NCI-H2081 treated with DMSO at 0.1 percent for 48 hours (cell line): ENCODE measurements at places on chromosomes 7 and 10.

- DNase-seq = no peak
Observed at GRCh38 chr10:122699796-122700455, at the start of gene C10orf120. Gene C10orf120, minus strand, starts transcription at chr10:122699846. Its CDS starts 56 bp downstream, at chr10:122699790.

- no peak for DNase-seq
Observed at GRCh38 chr7:81165070-81165469, 246.2 kb upstream of the SEMA3C start.

- no peak for DNase-seq
Observed at GRCh38 chr10:55353414-55353813, 552.4 kb upstream of the PCDH15 start.

GRCh38 chr7:475951-476441, 43.6 kb downstream of the PDGFA start:
- no peak for DNase-seq

- DNase-seq = no peak
Observed at GRCh38 chr7:137839903-137840779, 6.6 kb downstream of the DGKI start.

DNA sequence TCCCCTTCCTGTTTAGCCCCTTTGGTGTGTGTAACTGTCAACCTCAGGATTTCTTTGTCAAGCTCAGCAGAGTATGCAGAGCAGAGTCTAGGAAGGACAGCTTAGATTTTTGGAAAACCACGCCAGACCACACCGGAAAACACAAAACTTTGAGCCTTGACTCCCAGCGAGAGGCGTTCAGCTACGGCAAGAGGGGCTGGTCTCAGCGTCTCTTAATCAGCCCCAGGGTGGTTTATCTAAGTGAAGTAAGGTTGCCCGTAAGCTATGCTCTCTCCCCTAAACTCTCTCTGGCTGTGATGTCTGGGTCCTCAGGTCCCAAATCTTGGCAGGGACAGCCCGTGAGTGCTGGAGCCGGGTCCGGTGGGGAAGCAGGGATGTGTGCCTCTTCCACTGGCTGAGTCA, 230.9 kb downstream of the KLF6 start:
- no peak for DNase-seq

- DNase-seq = no peak
Observed at GRCh38 chr10:130729876-130730275, 581.6 kb downstream of the TCERG1L start.

DNA sequence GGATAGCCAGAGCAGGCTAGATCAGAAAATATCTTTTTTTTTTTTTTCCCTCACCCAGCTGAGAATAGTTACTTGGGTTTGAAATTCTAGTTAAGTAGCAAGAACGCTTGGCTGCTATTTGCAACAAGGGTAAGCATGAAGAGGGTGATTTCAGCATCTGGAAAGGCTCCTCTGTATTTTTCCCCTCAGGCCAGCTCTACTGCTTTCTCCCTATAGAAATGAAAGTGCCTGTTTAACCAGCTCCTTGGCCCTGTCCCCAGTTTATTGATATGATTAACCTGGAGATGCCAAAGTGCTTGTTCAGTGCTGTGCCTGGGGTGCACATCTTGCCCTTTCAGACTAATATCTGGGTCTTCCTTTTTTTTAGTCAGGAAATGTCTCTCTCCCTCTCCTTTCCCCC, 37.1 kb downstream of the AP3M1 start:
- no peak for DNase-seq

GRCh38 chr10:90125456-90126255, 424.3 kb downstream of the KIF20B start:
- no peak for DNase-seq

- DNase-seq = peak; percentile 28
Observed at GRCh38 chr7:143263266-143264195, at the start of gene GSTK1. Gene GSTK1, plus strand, starts transcription at chr7:143263441. Its CDS starts 73 bp downstream, at chr7:143263514.

DNA sequence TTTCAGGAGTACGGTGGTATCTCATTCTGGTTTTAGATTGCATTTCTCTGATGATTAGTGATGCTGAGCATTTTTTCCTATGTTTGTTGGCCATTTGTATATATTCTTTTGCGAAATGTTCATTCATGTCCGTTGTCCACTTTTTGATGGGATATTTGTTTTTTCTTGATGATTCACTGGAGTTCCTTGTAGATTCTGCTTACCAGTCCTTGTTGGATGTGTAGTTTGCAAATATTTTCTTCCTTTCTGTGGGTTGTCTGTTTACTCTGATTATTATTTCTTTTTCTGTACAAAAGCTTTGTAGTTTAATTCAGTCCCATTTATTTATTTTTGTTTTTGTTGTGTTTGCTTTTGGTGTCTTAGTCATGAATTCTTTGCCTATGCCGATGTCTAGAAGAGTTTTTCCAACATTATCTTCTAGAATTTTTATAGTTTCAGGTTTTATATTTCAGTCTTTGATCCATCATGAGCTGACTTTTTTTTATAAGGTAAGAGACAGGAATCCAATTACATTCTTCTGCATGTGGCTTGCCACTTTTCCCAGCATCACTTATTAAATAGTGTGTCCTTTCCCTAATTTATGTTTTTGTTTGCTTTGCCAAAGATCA, 320.5 kb downstream of the MAGI2 start:
- DNase-seq = no peak

GRCh38 chr7:99380032-99380822, 5.7 kb downstream of the ARPC1B start:
- no peak for DNase-seq

GRCh38 chr10:77359287-77359691, 278.3 kb downstream of the KCNMA1 start:
- DNase-seq = no peak

- DNase-seq = no peak
Observed at GRCh38 chr7:151515276-151515565, 4.5 kb downstream of the RHEB start.

DNA sequence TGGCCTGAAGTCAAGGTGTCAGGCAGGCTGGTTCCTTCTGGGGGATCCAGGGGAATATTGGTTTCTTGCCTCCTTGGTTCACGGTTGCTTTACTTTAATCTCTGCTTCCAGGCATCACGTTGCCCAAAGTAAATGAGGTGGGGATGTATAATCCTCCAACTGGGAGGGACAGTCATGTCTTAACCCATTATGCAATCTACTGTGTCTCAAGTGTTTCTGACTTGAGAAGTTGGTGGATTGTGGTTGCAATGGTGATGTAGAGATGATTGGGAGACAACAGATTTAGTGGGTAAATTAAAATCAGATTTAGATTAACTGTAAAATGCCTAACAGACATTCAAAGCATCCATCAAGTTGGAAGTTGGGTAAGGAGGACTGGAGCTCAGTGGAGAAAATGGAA, 32.7 kb downstream of the TBXAS1 start:
- DNase-seq = no peak

DNA sequence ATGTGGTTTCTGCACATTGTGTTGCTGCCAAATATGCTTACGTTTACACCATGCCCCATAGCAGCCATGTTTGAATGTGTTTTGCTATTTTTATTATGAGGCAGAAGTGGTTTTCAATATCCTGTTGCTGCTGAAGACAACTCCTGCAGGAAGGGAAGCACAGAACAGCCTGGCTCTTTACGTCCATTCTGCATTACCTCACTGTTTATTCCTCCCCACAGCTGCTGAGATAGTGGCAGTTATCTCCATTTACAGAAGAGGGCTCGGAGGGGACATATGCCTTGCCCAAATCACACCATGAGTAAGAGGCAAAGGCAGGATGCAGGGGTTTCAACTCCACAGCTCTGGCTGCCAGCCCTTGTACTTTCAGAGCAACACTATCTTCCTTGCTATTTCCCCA, 35.3 kb downstream of the PLPP4 start:
- no peak for DNase-seq

DNA sequence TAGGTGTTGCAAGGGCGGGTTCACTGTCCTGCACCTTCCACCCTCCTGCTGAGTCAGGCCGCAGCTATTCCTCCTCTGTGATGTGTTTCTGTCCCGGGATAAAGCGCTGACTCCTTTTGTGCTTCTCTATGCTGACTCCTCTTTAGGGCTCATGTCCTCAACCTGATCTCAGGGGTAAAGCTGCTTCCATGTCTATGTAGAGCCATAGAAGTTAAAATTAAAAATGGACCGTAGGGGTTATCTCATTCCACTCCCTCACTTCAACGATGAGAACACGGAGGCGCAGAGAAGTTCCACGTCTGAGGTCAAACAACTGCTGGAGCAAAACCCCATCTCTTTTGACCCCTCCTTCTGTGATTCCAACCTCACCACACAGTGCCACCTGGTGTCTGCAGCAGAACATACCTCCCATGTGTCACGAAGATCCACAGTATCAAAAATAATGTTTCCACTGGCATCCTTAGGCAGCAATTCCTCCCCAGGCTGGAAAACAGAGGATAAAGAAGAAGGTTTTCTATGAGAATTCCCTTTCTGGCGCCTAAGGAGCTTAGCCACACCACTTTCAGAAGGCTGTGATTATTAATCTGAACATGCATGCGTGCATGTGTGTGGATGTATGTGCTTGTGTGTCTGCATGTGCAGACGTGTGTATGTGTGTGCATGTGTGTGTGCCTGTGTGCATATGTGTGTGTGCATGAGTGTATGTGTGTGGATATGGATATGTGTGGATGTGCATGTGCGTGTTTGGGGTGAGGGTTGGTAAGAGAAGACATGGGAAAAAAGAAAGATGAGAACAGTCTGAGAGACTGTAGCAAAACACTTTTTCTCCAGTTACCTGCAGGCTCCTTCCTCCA, 81.2 kb upstream of the UCN3 start:
- no peak for DNase-seq

DNA sequence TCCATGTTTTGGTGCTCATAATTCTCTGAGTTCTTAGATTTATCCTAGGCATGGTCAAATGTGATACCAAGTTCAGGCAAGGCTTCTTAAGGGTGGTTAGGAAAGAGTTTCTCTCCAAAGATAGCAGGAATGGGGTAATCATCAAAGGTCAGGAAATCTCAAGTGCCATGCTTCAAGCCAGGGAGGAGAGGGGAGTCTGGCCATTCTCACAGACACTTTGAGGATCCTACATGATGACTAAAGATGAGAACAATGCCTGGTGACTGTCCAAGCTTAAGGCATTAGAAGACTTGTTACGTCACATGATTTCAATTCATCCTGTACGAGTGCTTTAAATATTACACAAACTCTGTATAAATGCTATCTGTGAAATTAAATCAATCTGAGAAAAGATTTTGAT, 59.4 kb downstream of the POM121L12 start:
- no peak for DNase-seq

GRCh38 chr10:125995726-125996304, 99.5 kb downstream of the FANK1 start:
- DNase-seq = no peak

DNA sequence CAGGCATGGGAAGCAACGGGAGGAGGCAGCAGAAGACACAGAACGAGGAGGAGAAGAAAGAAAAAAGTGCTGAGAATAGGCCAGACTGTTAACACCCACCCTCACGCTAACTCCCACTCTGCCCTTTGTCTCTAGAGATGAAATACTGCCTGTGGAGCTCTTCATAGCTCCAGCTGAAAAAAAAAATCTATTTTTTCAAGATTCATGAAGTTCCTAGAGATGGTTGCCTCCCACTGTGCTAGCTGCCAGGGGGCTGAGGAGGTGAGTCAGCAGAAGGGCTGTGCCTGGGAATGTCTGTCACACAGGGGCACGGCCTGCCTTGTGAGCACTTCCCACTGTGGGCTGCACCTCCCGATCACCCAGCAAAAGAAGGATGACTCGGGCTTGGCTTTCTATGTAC, 144.5 kb downstream of the RNF216 start:
- no peak for DNase-seq

DNA sequence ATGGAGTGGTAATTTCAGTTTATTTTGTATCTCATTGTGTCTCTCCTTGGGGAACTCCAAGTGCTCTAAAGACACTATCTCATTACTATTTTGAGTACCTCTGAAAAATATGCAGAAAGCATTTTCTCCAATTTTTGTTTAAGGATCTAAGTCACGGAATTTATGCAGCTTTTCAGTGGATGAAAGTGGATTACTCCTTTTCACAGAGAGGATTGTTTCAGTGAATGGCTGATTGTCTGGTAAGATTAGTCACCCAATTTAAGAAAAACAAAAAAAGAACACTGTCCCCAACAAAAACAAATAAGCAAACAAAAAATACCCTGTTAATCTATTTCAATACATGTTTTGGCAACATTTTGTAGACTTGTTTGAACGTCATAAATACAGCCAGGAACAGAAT, 338.3 kb upstream of the TEX47 start:
- no peak for DNase-seq

- DNase-seq = no peak
Observed at GRCh38 chr10:31340343-31340742, 21.3 kb downstream of the ZEB1 start.

- DNase-seq = no peak
Observed at GRCh38 chr7:148954766-148955165, 70.7 kb upstream of the EZH2 start.

DNA sequence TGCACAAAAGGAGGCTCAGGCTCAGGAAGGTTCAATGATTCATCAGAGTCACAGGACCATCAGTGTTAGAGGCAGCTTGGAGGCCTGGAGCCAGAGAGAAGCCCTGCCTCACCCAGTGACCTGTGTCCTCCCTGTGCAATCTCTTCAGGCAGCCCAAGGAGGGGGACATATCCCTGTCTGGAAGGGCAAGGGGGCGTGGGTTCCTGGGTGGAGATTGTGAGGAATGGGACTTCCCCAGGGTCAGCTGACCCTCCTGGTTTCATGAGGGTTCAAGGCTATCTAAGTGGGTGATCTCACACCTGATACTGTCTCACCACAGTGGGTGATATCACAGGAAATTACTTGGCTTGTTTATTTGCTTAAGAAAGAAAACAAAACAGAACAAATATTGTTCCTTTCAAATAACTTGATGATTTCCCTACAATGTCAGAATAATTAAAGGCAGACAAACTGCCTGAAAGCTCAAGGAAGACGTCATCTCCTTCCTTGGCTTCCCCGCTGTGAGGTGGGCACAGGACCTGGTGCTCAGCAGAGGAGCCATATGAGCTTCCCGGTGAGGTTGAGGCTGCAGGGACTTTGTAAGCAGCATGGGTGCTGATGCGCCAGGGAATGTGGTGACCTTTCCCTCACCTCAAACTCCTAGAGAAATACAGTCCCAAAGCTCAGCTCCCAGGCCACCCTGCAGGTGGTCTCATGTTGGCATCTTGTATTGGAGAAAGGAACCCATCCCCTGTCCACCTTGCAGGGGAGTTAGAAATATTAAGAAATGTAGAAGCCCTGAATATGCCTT, 763.2 kb downstream of the GRID1 start:
- no peak for DNase-seq

DNA sequence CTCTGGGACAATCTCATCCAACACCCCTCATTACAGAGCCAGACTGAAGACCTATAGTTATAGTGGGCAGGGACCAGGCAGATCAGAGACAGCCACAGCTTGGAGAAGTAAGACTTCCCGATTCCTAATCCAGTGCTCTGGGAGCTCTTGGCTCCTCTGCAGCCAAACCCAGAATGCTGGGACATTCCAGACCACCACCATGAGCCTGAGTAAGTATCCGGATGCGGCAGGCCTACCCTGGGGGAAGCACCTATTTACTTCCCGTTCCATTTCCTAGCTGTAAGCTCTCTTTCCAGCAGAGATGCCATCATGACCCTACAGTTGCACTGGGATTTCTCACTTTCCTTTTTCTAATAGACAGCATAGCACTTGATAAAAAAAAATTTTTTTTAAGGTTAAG, 16.4 kb downstream of the HIP1 start:
- no peak for DNase-seq
